ENCODE measurements at places on chromosomes 2 and 18.

DNA sequence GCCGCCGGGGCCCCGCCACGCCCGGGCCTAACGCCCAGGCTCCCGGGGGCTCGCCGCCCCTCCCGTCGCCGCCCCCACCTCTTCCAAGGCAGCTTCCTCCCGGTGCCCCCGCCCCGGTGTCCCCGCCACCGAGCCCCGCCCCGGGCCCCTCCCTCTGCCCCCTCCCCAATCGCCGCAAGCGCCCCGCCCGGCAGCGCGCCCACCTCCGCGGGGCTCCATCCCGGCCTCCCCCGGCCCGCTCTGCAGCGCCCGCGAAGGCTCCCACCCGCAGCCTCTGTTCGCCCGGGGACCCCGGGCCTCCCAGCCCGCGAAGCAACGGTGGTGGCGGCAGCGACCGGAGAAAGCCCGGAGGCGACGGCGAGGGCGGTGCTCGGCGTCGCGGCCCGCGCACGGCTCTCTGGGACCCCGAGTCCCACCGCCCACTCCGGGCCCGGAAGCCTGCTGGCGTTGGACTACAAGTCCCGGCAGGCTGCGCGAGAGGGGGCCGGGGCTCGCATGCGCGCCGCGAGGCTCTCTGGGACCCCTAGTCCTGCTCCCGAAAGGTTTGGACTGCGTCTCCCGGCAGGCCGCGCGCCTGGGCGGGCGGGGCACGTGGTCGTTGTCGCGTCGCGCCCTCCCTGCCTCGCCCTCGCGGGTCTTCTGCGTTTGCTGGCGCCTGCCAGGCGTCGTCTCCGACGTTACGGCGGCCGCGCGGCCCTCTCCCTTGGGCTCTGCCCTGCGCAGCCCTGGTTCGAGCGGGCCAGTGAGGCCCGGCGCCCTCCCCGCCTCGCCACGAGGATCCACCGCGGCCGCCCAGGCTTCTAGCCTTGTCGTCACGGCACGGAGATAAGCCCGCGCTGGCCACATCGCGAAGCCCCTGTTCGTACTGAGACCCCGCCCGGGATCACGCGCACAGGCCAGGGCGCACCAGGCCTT, at the start of gene STK25:
Gene STK25 (minus strand): TSS at position 345 of the 915 bp plus-strand sequence. CDS start 549 bp downstream, outside the sequence.
- DNase-seq, result peak; percentile 94

- no peak for DNase-seq
Observed at GRCh38 chr2:127420039-127420864, 2.0 kb downstream of the PROC start.

DNA sequence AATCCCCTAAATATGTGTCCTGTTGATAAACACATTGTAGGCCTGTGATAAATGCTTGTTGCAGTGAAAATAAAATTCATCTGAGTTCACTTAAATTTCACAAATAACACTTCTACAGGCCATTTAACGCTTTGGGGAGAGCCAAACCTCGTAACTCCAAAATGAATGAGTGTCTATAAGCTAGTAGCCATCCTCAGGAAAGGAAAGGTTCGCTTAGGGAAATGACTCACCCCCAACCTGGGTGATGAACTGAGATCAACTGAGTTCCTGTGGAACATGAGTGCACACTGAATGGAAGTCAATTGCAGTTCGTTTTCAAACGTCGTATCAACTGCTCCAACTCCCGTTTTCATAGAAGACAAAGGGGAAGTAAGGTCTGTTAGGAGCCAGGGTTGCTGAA, 527.6 kb upstream of the ID2 start:
- DNase-seq, result no peak

- DNase-seq, result no peak
Observed at GRCh38 chr2:195442458-195443175, 214.4 kb upstream of the SLC39A10 start.

- no peak for DNase-seq
Observed at GRCh38 chr2:128371648-128372345, 53.1 kb upstream of the HS6ST1 start.

- no peak for DNase-seq
Observed at GRCh38 chr2:143551971-143552650, 422.9 kb downstream of the ARHGAP15 start.

DNA sequence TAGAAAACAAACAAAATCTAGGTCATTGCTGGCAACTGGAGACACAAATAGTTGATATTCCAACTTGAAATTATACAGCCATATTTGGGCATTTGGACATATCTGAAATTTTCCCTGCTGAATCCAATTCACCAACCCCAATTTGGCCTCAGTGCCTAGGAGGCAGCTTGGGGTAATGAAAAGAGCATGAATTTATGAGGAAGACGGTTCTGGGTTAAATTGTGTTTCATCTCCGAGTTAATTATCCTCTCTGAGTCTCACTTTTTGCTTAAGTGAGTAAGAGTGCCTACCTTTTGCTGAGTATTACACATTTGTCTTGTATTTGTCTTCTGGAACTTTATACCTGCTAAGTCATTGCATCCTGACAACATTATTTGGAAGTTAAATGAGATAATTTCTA, 1906.8 kb upstream of the PIK3C3 start:
- DNase-seq, result no peak

DNA sequence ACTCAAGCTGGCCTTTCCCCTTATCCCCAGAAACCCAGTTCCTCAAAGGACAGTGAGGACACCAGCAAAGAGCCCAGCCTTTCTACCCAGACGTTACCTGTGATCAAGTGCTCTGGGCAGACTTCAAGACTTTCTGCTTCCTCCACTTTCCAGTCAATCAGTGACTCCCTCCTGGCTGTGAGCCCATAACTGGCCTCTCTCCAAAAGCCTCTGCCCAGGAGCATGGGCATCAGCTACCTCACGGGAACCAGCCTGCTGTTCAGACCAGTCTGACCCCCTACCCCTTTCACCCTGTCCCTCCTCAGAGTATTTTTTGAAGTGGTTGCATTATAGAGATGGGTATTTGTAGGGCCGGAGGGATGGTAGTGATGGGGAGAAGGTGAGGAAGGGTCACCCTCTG, 27.7 kb upstream of the CYP27A1 start:
- DNase-seq, result no peak

- peak; percentile 58 for DNase-seq
Observed at GRCh38 chr2:64989126-64989981, at the start of gene SLC1A4. SLC1A4 (plus strand) TSS chr2:64989399; CDS start chr2:64989644, 245 bp downstream.

- DNase-seq, result no peak
Observed at GRCh38 chr2:73217826-73218225, 3.8 kb downstream of the SMYD5 start.

DNA sequence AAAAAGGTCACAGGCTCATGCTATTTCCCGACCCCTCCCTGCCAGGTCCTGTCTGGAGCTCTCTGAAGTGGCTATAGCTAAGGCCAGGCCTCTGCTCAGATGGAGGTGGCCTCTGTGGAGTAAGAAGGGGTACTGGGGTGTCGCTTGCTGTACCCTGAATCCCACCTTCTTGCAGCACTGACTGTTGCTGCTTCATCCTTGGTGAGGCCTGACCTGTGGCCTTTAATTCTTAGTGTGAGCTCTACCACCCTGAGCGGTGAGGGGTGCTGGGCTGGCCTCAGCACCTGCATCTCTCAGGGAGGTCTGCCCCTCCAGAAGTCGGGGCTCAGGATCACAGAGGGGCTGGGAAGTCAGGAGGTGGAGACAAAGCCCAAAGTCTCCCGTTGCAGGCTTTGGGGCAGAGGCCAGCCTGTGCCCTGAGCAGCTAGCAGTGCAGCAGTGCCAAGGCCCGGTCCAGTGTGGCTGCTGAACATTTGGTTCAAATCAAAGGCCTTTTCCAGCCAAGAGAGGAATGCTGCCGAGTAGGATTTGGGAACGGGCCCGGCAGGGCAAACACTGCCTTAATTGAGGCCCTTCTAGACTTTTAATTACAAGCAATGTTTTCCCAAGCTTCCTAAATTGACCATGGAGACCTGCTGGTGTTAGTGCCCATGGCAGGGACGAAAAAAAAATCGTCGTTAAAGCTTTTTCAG, 133.5 kb upstream of the HAAO start:
- DNase-seq, result no peak

Measured in stimulated activated CD8-positive, alpha-beta memory T cell treated with anti-CD3 and anti-CD28 coated beads, Interleukin-15, amount 100 ng/mL, for 24 hours (primary cell).